Hepatocyte (in vitro differentiated cells): ENCODE measurements at places on chromosomes 13 and 19. TPM values are rescaled to one million over a fixed set of nuclear protein-coding genes. Genes with fewer than 3 reads are reported as not detected.

GRCh38 chr13:100611678-100612492 is 23.3 kb upstream of the GGACT start:
- no peak for DNase-seq
- H3K27me3 ChIP-seq, result no peaks in the 10 kb centered on the region
- H3K36me3 ChIP-seq, result no peaks in the 10 kb centered on the region
- H3K4me1 ChIP-seq, result no peaks in the 10 kb centered on the region
- no peak overlapping the region for H3K4me3 ChIP-seq
- no peak overlapping the region for H3K27ac ChIP-seq

Gene ZNF709
- total RNA-seq, result 2.2 and 4.0 TPM in 2 replicates

DNA sequence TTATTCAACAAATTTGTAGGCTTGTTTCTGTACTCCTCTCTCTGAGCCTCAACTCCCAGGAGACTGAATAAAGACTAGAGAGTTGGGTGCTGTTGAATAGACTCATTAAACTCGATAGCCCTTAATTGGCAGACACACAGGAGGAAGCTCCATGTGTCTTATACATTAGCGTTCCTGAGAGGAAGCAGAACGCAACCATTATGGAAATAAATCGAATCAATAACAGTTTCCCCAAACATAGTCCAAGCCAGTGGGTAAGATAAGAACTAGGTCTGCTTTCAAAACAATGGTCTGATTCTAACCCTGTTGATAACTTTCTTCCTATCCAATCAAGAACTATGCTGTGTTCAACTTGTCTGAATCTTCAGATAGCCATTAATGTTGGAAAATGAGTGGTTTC is 118.1 kb upstream of the FNDC3A start:
- H3K4me1 ChIP-seq, result peaks cover 10% of the 10 kb centered on the region
- H3K27me3 ChIP-seq, result no peaks in the 10 kb centered on the region
- H3K36me3 ChIP-seq, result no peaks in the 10 kb centered on the region
- no peak overlapping the region for H3K27ac ChIP-seq
- H3K4me3 ChIP-seq, result no peak overlapping the region

Gene DPF1
- 1.2 and 2.1 TPM in 2 replicates for total RNA-seq

DNA sequence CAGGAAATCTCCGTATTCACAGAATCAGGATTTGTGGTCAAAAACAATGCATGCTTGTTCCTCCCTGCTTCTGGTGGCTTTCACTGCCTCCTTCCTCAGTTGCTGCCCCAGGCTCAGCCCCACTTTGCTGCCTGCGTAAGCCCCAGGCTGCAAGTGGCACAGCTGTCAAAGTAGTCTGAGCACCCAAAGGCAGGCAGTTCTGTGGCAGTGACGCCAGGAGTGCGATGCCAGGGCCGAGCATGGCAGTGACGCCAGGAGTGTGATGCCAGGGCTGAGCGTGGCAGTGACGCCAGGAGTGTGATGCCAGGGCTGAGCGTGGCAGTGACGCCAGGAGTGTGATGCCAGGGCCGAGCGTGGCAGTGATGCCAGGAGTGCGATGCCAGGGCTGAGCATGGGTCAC is 77.3 kb upstream of the GPR183 start:
- H3K36me3 ChIP-seq, result no peaks in the 10 kb centered on the region
- no peak overlapping the region for H3K4me3 ChIP-seq
- no peak for DNase-seq

DNA sequence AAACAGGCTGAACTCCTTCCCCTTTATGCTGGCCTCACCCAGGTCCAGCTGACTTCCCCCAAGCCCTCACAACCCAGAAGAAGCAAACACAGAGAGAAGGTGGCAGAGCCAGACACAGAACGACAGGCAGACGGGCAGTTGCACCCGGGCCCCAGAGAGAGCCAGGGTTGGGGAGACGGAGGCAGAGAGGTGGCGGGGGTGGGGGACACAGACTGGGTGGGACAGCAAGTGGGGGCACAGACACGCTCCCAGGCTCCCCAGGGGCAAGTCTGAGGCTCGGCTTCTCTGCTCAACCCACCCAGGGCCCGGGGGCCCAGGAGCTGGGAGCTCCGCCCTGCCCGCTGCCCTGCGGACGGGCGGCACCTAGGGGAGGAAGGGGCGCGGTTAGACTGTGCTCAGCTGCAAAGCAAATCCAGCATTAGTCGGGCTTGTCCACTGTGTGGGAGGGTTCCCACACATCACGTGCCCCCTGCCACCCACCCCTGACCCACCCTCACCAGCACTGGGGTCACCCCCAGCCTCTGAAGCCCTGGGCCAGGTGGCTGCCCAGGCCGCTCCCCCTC is 31.3 kb upstream of the ASF1B start:
- no peaks in the 10 kb centered on the region for H3K27me3 ChIP-seq
- peak overlapping the region; percentile 73 for H3K27ac ChIP-seq
- peaks cover 17% of the 10 kb centered on the region for H3K4me1 ChIP-seq
- H3K36me3 ChIP-seq, result no peaks in the 10 kb centered on the region

Gene IFNL1
- total RNA-seq, result not detected in 2 replicates

- no peaks in the 10 kb centered on the region for H3K27me3 ChIP-seq
- H3K27ac ChIP-seq, result no peak overlapping the region
- H3K4me3 ChIP-seq, result no peak overlapping the region
Measured at GRCh38 chr19:33702606-33703437, 81.1 kb downstream of the CHST8 start.

Gene CGB3
- 1.1 TPM in 1 of 2 replicates, not detected in the other for total RNA-seq

GRCh38 chr19:16135430-16136127 is 7.9 kb upstream of the HSH2D start:
- H3K27me3 ChIP-seq, result no peaks in the 10 kb centered on the region
- H3K4me1 ChIP-seq, result no peaks in the 10 kb centered on the region
- no peak overlapping the region for H3K27ac ChIP-seq
- no peaks in the 10 kb centered on the region for H3K36me3 ChIP-seq
- no peak for DNase-seq
- H3K4me3 ChIP-seq, result no peak overlapping the region

GRCh38 chr19:23378948-23379347 is 16.3 kb downstream of the ZNF91 start:
- H3K4me1 ChIP-seq, result no peaks in the 10 kb centered on the region
- H3K36me3 ChIP-seq, result peaks cover 27% of the 10 kb centered on the region
- no peak overlapping the region for H3K4me3 ChIP-seq
- DNase-seq, result peak; percentile 7
- peak overlapping the region; percentile 25 for H3K27ac ChIP-seq

GRCh38 chr13:110564472-110564985 is 3.0 kb upstream of the RAB20 start:
- H3K27me3 ChIP-seq, result no peaks in the 10 kb centered on the region
- H3K4me1 ChIP-seq, result peaks cover 19% of the 10 kb centered on the region
- H3K27ac ChIP-seq, result no peak overlapping the region
- H3K4me3 ChIP-seq, result no peak overlapping the region
- no peak for DNase-seq

Gene ZNF433
- total RNA-seq, result 6.1 and 8.1 TPM in 2 replicates

Gene DOHH
- 10.9 and 14.9 TPM in 2 replicates for total RNA-seq
